NCI-H2029 (cell line): ENCODE measurements at places on chromosomes 7 and 10.

- no peak for DNase-seq
Observed at GRCh38 chr10:92238586-92239098, 52.2 kb downstream of the CPEB3 start.

GRCh38 chr7:67306331-67306730, 309.7 kb downstream of the TYW1 start:
- DNase-seq: no peak

GRCh38 chr10:24858288-24859270, 93.8 kb downstream of the PRTFDC1 start:
- no peak for DNase-seq

- no peak for DNase-seq
Observed at GRCh38 chr10:114044247-114045135, 825 bp downstream of the ADRB1 start.

DNA sequence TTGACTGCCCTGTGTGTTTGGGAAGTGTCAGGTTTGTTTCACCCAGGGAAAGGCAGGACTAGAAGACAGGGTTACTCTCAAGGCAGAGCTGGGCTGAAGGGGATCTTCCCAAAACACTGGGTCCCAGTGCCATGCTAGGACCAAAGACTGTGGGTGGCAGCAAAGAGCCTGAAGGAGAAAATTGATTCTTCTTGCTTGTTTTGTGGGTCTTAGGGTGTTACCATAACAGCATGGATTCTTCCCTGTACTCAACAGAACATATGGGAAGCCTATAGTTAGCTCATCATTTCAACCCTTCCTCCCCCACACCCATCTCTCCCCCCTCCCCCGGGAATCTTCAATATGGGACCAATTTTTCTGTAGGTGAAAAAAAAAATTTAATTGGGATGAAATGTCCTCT, 42.3 kb downstream of the TEX36 start:
- DNase-seq: no peak

- DNase-seq: no peak
Observed at GRCh38 chr10:120656107-120656506, 195.1 kb upstream of the WDR11 start.

DNA sequence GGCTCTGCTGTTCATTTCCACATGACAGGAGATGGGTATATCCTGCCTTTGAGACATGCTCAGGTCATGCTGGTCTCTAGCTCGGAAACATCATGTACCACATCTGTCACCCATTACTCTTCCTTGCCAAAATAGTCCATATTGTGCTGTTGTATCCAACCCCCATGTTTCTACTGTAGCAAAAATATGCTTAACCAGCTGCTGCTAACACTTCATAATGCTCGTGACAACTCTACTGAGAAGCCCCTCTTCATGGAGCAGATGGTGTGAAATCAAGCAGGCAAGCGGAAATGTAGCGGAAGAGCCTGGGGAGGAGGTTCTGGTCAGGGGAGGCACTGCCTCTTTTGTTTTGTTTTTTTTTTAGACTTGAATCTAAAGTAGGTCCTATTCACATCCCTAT, 82.9 kb downstream of the NPY start:
- no peak for DNase-seq

GRCh38 chr7:53947732-53948131, 594.4 kb upstream of the VSTM2A start:
- no peak for DNase-seq

DNA sequence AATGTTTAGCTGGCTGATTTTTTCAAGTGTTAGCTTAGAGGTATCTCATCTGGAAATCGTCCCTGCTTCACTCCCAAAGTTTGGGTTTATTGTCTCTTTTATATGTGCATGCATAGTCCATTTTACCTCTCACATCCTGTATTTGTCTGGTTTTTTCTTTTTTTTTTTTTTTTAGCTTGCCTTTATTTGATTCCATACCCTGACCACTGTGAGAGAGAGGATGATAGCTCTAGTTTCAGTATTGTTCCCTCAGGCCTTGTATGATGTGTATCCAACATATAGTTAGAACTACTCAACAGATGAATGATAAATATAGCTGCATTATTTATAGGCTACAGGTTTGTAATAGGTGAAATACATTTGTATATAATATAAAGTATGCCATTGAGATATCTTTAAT, 29.9 kb downstream of the PCGF5 start:
- no peak for DNase-seq

DNA sequence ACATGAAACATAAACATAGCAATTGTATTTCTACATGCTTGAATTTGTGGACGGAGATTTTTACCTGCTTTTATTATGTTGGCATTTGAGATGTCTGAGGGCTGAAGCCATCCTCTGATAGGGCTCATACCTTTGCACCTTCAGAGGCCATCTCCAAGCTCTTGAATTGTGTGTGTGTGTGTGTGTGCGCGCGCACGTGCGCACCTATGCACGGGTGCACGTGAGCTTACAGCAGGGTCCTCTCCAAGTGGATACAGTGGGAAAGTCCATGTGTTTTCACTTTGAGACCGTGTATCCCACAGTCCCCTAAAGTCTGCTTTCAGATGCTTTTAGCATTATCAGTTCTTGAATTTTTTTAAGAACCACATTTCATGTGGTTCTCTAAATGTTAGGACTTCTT, 178.6 kb downstream of the RAB11FIP2 start:
- no peak for DNase-seq

DNA sequence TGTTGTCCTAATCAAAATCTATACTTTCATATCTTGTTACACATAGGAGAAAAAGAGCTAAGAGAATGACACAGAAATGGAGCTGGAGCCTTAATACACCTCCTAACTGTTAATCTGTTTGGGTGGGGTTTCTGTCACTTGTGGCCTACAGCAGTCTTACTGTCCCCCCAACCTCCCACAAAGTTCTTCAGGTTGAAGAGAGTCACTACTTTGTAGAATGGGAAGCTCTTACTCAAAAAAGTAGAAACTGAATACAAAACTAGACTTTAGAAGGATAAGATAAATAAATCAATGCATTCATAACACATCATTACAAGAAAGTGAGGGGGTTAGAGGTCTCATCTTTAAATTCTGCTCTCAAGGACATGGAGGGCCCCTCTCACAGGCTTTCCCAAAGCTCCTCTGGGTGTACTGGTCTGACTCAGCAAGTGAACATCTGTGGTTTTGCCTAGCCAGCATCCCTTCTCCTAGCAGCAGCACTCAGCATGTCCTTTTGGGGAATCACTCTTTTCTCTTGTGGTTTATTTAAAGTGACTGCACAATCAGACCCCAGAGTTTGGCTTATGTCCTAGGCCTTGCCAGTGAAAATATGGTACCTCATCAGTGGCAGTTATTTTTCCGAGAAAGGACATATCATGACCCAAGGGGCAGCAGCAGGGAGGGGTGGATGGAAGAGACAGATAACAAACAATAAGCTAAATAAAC, 2.0 kb upstream of the BLVRA start:
- no peak for DNase-seq

DNA sequence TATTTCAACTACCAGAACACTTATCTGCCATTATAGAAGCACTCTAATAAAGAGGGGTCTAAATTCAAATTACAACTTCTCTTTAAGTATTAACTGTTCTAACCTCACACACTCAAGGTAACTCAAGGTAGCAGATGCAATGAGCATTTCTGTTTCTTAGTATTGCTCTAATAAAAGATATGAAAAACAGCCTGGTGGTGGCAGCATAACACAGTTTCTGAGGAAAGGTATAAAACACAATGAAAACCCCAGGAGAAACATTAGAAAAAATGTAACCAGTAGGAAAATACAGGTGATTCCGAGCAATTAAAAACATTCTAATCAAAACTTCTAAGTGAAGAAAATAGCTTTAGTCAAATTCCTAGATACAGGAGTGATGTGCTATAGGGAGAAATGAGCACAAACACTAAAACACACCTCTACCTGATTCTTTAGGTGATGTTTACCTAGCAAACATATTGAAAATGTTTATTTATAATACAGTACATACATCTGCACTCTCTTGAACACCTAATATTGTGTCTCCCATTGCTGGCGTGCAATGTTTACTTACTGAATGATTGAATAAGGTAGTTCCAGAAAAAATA, 3.5 kb downstream of the MKRN1 start:
- peak; percentile 48 for DNase-seq

DNA sequence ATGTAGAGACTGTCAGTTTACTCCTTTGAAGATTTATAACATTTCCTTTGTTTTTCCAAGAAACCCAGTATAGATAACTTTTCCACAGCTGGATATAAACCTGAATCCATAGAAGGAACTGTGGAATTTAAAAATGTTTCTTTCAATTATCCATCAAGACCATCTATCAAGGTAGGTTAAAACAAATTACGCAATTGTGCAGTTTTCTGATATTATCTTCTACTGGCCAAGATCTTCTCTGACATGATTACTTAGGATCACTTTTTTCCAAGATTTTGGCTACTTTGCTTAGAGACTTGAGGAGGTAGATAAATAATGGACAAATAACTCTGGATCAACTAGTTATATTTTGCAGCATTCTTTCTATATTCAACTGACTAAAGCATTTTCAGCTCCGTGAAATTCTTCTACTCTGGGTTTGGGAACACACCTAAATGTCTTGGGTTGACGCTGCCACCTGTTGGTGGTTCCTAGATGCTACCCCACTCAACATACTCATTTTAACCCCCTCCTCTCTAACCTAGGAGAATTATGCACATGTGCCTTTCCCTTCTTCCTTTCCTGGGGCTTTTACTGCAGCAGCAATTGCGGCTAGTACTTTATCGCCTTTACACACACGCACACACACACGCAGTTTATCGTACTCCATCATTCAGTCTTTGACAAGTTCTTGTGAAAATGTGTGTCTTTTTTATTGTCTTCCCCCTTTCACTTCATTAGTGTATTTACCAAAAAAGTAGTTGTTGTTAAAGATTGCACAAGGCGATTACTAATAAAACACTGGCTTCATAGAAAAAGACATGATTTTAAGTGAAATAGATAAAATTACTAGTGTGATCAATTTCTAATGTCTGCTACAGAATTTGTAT, 32.7 kb downstream of the ABCB5 start:
- no peak for DNase-seq

DNA sequence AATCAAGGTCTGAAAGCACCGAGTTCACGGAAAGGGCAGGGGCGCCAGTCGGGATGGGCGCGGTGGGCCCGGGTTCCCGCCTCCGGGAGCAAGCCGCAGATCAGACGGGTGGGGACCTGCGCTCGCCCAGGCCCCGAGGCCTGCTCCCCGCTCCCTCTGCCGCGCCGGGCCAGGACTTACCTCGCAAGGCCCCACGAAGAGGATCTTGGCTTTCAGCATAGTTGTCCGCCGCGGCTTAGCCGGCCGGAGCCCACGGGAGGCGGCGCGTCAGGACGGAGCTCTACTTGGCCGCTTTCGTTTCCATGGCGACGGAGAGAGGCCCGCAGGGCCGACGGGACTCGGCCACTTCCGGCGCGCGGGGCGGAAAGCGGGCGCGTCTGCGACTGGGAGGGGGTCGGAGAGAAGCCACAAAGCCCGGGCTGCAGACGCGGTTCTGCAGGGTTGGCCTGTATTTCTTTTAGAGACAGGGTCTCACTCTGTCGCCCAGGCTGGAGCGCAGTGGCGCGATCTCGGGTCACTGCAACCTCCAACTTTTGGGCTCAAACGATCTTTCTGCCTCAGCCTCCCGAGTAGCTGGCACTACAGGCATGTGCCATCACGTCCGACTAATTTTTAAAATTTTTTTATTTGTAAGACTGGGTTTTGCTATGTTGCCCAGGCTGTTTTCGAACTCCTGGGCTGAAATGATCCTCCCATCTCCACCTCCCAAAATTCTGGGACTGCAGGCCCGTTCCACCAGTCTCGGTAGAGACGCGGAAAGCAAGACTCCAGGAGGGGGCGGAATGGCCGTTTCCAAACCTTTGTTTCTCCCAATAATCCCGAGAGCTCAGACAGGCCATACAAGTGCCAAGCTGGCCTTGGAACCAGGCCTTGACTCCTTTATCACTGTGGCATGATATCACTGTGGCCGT, at the start of gene IFT22:
TSS of gene IFT22 (minus strand) at position 322 of the 911 bp plus-strand sequence. CDS start at position 219, 103 bp downstream.
- DNase-seq: peak; percentile 92

GRCh38 chr7:108193594-108194498, 63.7 kb upstream of the LAMB4 start:
- DNase-seq: peak; percentile 82

GRCh38 chr7:130642383-130642782, 26.2 kb downstream of the COPG2 start:
- no peak for DNase-seq

DNA sequence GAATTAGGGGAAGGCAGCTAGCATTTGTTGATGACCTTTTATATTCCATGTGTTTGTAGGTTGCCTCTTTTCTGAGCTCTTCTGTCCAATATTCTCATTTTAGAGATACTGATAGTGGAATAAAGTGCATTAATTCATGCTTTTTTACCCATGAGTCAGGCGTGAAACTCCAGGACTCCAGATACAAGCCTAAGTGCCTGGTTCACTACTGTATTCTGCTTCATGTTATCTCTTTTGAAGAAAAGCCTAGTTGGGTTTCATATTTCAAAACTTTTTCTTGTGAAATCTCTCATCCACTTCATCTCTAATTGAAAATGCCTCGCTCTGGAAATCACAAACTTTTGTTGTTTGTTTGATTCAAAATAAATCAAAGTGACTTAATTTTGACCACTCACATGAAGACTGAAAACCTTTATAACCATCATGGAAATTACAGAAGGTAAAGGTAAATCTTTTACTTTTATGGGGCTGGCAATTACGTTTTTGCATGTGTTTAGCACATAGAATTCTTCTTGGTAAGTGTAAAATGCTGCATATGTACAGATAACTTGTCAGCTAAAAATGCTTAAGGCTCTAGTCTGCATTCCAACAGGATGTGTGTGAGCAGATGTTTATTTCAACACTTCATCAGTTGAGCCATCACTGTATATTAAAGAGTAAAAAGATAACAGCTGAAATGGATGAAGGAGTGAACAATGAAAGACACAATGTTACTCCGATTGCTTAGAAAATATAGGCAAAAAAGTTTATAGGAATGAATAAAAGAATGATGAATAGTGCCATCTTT, 961.8 kb upstream of the CELF2 start:
- DNase-seq: no peak

DNA sequence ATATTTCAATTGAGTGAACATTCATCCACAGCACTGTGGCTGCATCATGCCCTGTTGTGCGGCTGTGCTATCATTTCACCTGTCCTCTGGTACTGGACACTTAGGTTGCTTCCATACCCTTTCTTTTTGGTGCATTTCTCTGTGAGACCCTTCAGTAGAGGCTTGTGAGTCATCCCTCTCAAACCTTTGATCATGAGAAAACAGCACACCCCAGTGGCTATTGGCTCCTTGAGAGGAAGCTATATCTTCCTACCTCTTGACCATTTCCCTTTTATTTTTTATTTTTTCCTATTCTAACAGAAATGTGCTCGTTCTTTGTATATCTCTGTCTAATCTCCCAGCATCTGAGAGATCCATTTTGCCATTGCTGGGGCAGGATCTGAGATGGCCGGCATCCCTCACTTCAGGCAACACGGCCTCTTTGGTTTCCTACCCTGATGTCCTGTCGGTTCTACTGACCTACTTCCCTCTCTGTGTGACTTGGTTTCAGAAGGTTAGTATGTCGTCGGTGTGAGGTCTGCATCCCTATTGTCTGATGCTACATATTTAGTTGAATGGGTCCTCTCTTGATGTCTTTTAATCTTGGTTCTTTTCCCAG, 23.8 kb upstream of the PIK3AP1 start:
- DNase-seq: no peak

GRCh38 chr10:11685787-11686218, 56.4 kb upstream of the ECHDC3 start:
- DNase-seq: peak; percentile 50

GRCh38 chr10:81414038-81414437, 461.0 kb upstream of the NRG3 start:
- no peak for DNase-seq
